ENCODE measurements at places on chromosomes 12 and 14. TPM values are rescaled to one million over a fixed set of nuclear protein-coding genes. Genes with fewer than 3 reads are reported as not detected.

DNA sequence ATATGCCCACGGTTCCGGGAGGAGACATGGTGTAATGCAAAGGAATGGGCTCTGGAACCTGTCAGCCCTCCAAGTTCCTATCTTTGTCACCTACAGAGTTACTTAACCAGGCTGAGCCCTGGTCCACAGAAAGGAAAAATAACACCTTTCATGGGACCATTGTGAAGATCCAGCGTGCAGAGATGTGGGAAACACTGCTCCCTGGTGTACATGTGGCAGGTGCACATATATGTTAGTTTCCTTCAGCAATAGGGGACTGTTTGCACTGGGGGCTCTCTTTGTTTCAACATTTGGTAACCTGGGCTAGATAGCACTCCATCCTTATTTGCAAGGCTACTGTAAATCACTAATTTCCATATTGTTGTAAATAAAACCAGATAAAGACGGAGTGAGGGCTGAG is 72.3 kb downstream of the ANO2 start:
- DNase-seq, result no peak

DNA sequence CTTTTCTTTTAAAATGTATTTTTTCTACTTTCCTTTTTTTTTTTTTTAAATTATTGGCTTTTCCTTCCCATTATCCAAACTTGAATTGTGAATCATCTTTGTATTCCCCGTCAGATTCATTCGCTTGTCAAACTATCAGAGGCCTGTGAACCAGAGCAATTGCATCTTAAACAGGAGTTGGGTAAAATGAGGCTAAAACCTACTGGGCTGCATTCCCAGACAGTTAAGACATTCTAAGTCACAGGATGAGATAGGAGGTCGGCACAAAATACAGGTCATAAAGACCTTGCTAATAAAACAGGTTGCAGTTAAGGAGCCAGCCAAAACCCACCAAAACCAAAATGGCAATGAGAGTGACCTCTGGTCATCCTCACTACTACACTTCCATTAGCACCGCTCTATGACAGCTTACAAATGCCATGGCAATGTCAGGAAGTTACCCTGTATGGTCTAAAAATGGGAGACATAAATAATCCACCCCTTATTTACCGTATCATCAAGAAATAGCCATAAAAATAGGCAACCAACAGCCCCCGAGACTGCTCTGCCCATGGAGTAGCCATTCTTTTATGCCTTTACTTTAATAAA is 19.9 kb downstream of the FUT8 start:
- no peak for DNase-seq

DNA sequence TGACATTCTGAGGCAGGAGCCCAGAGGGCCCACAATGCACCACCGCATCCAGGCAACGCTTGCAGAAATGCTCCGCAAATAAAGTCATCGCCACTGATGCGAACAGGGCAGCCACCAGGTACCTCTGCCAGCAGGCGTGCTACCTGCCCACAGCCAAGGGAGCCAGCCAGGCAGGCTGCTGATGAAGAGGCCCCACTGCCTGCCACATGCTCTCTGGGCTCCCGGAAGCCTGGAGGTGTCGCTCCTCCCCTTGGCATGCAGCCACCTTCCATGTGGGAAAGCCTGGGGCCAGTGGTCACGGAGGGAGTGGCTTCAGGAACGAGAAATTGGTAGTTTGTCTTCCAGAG is 14.7 kb downstream of the GPR132 start:
- DNase-seq, result no peak

- no peak for DNase-seq
Observed at GRCh38 chr14:52900731-52901130, 50.1 kb downstream of the FERMT2 start.

- no peak for DNase-seq
Observed at GRCh38 chr12:83954956-83955601, 957.5 kb downstream of the SLC6A15 start.

DNA sequence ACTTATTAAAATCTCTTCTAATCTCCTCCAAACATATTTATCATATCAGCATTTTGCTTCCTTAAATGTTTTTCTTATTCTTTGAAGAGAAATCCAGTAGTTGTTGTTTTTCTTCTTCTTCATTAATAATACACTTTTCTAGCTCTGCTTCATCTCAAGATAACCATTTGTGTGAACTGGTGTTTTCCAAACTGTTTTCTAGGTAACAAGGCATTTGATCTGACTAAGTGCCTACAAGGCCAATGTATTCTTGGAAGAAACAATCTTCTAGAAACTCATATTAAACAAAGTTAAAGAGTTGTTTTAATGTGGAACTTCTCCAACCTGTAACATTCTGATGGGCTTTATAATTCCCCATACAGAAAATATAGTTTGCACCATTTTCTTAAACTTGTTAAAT is 30.8 kb upstream of the IFNG start:
- DNase-seq, result no peak

DNA sequence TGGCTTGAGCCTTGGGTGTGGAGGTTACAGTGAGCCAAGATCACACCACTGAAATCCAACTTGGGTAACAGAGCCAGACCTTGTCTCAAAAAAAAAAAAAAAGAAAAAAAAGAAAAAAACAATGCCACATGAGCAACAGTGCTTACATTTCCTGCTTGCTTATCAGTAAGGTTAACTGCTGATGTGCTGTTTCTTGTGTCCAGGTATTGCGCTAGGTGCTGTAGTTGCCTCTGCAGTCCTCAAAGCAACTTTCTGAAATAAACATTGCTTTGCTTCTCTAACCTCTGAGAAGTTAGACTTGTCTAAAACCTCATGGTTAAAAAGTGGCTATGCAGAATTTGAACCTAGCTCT is 24.7 kb downstream of the RNF34 start:
- no peak for DNase-seq

- no peak for DNase-seq
Observed at GRCh38 chr12:59867689-59868088, 271.9 kb downstream of the SLC16A7 start.

GRCh38 chr12:49662998-49663843 is 39.9 kb downstream of the PRPF40B start:
- DNase-seq, result peak; percentile 81

GRCh38 chr12:32489070-32489469 is 89.7 kb downstream of the FGD4 start:
- DNase-seq, result no peak

DNA sequence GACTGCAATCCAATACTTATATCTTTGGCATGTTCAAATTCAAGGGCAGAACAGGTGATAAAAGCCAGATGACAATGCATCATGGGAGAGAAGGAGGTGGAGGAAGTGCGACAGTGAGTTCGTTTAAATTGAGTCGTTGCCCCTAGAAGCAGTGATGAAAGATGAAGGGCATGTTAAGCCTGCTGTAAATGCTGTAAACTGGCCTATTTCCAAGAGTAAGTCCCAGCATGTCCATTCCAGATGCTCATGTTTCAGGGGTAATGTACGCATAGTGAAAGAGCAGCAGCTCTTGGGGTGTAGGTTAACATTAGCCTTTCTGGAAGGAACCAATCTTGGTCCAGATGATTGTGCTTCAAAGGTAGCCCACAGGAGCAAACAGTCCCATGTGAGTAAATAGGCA is 97.1 kb downstream of the C2CD5 start:
- no peak for DNase-seq

GRCh38 chr12:109462868-109463692 is 14.0 kb downstream of the KCTD10 start:
- peak; percentile 91 for DNase-seq

DNA sequence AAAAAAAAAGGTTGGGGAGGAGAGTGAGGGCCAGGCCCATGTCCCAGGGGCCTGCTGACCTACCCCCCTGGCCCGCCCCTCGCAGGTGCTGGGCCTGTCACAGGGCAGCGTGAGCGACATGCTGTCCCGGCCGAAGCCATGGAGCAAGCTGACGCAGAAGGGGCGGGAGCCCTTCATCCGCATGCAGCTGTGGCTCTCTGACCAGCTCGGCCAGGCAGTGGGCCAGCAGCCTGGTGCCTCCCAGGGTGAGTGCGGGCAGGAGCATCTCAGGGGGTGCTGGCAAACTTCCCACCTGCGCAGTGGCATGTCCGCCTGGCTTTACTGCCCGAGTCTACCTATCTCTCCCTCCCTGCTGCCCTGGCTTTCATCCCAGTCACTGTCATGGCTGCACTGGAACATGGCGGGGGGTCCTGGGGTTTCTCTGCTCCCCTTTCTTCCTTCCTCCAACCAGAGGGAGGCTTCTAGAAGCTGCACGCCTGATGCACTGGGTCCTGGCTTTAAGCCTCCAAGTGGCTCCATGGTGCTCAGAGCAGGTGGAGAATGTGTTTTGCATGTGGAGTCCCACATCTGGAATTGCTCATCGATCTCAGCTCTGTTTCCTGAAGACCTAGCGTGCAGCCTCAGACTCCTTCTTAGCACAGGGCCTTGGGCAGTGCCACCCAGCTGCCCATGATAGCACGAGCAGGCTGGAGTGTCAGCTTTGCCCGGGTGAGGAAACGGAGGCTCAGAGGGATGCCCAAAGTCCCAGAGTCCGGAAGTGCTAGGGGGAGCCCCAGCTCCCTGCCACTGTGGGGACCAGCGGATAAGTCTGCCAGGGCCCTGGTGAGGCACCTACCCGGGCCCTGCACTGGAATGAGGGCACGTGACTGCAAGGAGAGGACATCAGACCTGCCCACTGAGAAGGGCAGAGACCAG is 46.3 kb downstream of the PHETA1 start:
- peak; percentile 76 for DNase-seq

Gene ZDHHC22
- polyA plus RNA-seq, result not detected

Gene KRT2
- polyA plus RNA-seq, result not detected

Gene CDKL1
- 13.6 TPM for polyA plus RNA-seq

Measured in left lung (tissue), 14 donors.